ENCODE measurements at places on chromosomes 2 and 18.

DNA sequence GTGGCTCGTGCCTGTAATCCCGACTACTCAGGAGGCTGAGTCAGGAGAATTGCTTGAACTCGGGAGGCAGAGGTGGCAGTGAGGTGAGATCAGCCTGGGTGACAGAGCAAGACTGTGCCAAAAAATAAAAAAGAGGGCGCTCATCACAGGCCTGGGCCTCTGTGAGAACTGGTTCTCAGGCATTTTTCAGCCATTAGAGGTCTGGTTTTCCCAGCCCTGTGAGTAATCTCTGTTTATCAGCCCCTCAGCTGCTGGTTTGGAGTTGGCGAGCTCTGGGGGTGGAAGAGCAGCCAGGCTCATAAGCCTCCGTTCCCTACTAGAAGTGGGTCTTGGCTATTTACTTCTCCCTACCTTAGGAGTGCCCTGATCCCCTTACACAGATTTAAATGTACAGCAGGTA is 53.1 kb downstream of the CHRNA1 start:
- DNase-seq: no peak

- no peak for DNase-seq
Observed at GRCh38 chr2:109067631-109068125, 61.3 kb upstream of the SH3RF3 start.

DNA sequence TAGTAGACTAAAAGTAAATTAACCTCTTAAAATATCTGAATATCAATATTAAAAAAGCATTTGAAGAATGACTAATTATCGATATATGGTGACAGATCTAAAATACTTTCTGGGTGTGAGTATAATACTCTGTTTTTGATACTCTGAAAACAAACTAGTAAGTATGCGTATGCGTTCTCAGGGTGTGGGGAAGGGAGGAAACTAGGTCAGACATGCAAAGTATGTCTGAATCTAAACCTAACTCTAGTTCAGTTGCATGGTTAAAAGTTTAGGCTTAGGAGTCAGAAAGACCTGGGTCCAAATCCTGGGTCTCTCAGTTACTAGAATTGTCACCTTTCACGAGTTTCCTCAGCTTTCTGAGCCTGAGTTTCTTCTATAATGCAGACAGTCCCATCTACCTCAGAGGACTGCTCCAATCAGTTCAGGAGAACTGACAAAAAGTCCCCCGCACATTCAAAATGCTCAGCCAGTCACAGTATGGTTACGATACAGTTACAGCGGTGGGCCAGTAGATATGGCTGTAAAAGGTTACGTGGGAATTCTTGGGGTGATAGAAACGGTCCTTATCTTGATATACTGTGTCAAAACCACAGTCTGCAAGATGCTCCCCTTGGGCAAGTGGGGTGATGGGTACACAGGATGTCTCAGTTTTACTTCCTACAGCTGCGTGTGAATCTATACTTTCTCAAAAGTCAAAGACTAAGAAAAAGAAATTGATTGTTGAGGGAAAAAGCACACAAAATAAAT is 29.2 kb downstream of the UNC50 start:
- DNase-seq: peak; percentile 23

- no peak for DNase-seq
Observed at GRCh38 chr18:42925036-42925435, 190.4 kb downstream of the RIT2 start.

- no peak for DNase-seq
Observed at GRCh38 chr2:159186462-159186861, 100.0 kb downstream of the WDSUB1 start.

DNA sequence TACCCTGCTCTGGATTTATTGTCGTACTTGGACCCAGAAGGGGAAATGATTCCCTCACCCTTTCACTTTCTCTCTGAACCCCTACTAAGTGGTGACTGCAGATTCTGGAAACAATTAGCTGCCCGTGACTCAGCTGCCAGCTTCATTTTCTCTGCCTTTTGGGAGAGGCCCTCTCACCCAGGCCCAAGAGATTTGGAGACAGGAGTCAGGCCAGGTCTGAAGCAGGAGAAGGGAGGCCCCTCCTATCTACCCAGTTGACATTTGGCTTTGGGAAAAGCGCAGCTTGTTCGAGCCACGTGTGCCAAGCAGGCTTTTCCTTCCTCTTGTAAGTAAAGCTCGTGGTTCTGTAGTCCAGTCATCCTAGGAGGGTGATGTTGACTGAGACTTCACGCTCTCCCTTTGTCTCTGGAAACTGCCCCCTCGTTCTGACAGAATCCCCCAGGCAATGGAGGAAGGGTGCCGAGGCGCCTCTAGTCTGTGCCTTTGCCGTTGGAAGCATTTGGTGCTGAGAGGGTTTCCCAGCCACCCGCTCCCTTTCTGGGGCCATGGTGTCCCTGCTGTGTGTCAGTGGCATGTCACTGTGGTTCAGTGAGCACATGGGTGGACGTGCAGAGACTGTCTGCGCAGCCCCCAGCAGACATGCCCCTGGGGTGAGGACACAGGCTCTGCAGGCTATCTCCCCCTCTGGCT is 8.6 kb downstream of the OXER1 start:
- DNase-seq: no peak

DNA sequence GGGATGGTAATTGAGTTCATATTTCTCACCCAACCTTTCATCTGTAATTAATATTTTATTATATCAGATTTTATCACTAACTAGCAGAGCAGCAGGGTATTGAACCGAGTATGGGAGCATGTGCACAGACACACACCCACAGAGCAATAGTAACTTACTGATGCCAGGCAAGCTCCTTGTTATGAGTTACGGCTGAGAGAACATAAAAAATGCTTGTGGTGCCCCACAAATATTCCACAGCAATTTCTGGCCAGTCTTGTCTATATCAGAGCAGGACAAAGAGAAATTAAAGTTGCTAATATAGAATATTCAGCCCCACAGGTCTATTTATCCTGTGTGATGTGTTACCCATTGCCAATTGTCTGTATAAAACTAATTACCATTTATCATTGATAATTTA is 501.8 kb upstream of the RAB12 start:
- no peak for DNase-seq

DNA sequence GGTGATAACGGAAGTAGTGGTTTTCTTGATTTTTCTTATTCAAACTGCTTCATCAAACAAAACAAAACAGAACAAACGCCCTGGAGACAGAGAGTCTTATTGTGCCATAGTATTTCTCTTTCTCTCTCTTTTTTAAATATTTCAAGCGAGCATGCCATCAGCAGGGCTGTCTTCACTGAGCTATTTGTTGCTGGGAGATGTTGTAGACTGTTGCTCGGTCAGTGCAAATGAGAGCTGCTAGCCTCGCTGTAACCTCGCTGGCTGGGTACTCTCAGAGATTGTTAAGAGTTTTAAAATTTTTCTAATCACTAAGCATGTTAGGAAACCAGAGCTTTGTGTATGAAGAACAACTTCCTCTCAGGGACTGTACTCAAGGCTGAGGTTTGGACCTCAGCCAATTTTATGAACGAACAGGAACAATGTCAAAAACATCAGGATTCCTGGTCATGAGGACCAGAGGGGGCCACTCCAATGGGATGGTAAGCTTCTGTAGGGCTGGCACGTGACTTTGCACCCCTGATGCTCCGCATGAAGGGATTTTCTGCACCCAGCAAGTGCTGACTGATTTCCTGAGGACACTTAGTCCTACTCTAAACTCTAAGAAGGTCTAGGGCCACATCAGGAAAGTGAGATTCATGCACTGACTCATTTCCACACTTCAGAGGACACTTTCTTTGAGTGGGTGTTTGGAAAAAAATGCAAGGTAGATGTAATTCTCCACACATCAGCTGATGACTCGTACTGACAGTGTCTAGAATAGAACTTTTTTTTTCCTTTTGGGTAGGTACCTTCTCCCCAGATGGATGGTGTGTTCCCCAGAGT is 59.8 kb upstream of the IL1R1 start:
- DNase-seq: peak; percentile 56

All from activated naive CD4-positive, alpha-beta T cell treated with anti-CD3 and anti-CD28 coated beads, Interleukin-2, amount 50 U/mL, for 16 hours (primary cell).